Activated CD4-positive, alpha-beta T cell treated with anti-CD3 and anti-CD28 coated beads, Interleukin-2, amount 50 U/mL, for 16 hours (primary cell): ENCODE measurements at places on chromosomes 11 and 22.

- DNase-seq = no peak
Measured at GRCh38 chr11:120869516-120870011, 154.3 kb upstream of the TBCEL start.

- peak; percentile 50 for DNase-seq
Measured at GRCh38 chr22:33018232-33018864, 39.8 kb downstream of the SYN3 start.

- DNase-seq = no peak
Measured at GRCh38 chr11:30855383-30856006, 269.3 kb upstream of the MPPED2 start.

- DNase-seq = no peak
Measured at GRCh38 chr11:57131080-57131790, 50.5 kb upstream of the LRRC55 start.

DNA sequence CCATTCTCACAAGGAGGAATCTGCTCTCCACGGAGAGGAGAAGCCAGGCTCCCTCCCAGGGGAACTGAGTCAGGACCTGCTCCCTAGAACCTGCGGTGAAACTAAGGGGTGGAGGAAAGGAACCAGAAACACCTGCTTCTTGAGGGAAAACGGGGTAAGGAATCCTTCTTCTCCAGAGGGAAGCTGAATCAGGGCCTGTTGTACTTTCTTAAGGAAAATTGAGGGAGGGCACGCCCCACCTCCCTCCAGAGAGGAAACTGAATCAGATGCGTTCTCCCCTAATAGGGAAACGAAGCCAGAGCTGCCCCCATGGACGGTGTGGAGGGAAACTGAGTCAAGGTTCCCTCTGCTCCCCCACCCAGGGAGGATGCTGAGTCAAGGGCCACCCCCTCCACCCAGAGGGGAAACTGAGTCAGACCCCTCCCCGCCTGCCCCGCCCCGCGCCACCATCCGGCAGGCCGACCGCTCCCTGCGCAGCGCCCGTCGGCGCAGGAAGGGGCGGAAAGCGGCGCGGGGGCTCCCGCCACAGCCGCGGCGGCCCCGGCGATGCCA is 393 bp downstream of the RELA start:
- DNase-seq = no peak

- DNase-seq = no peak
Measured at GRCh38 chr22:21713428-21714058, 22.1 kb downstream of the YPEL1 start.

GRCh38 chr22:40199223-40199622 is 21.5 kb downstream of the TNRC6B start:
- DNase-seq = no peak

- peak; percentile 68 for DNase-seq
Measured at GRCh38 chr11:46119352-46120216, 1.7 kb downstream of the PHF21A start.
